ENCODE measurements at places on chromosomes 11 and 22. TPM values are rescaled to one million over a fixed set of nuclear protein-coding genes. Genes with fewer than 3 reads are reported as not detected.
A peak's percentile ranks its signal among the peaks of the same experiment; 100 is the strongest.

The TRPM5 gene
- not detected for total RNA-seq

The LYVE1 gene
- 64.6 TPM for total RNA-seq

The P4HA3 gene
- 37.4 TPM for total RNA-seq

DNA sequence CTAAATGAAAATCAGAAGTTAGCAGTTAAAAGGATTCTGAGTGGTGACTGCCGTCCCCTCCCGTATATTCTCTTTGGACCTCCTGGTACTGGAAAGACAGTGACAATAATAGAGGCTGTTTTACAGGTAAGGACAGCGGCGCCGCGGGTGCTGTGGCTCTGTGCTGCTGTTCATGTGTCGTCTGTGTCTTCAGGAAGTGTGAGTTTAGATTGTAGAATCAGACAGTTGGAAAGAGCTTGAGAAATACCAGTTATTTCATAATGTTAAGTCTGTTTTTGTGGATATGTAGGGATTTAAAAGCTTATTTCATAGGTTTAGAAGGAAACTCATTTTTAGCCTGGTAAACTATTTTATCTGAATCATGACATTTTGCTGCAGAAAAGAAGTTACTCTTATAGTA, 27.4 kb upstream of the PANX2 start:
- no peak for DNase-seq

DNA sequence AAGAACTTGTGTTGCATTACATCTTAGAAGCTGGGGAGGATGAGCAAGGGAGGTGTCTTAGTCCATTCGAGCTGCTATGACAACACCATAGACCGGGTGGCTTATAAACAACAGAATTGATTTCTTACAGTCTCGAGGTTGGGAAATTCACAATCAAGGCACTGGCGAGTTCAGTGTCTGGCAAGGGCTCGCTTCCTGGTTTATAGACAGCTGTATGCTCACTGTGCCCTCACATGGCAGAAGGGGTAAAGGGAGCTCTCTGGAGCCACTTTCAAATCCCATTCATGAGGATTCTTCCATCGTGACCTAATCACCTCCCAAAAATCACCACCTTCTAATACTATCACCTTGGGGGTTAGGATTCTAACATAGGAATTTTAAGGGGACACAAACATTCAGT, 150.0 kb upstream of the NECTIN1 start:
- no peak for DNase-seq

GRCh38 chr22:37926771-37927636, 20.9 kb downstream of the MICALL1 start:
- DNase-seq = no peak

GRCh38 chr22:20965104-20965887, 1.8 kb upstream of the AIFM3 start:
- no peak for DNase-seq

- no peak for DNase-seq
These were observed 21.8 kb upstream of the EIF3M start for GRCh38 chr11:32561835-32562234.

DNA sequence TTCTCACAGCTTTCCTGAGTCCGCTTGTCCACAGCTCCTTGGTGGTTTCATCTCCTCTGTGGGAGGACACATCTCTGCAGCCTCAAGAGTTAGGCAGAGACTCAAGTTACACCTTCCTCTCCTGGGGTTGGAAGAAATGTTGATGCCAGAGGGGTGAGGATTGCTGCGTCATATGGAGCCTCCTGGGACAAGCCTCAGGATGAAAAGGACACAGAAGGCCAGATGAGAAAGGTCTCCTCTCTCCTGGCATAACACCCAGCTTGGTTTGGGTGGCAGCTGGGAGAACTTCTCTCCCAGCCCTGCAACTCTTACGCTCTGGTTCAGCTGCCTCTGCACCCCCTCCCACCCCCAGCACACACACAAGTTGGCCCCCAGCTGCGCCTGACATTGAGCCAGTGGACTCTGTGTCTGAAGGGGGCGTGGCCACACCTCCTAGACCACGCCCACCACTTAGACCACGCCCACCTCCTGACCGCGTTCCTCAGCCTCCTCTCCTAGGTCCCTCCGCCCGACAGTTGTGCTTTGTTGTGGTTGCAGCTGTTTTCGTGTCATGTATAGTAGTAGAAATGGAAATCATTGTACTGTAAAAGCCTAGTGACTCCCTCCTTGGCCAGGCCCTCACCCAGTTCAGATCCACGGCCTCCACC, 11.7 kb downstream of the RASD2 start:
- DNase-seq = peak; percentile 40
